AG10803 (cell line): ENCODE measurements at places on chromosomes 11 and 22.

GRCh38 chr22:31235081-31235480 lies 23.0 kb downstream of the LIMK2 start:
- no peak for DNase-seq

DNA sequence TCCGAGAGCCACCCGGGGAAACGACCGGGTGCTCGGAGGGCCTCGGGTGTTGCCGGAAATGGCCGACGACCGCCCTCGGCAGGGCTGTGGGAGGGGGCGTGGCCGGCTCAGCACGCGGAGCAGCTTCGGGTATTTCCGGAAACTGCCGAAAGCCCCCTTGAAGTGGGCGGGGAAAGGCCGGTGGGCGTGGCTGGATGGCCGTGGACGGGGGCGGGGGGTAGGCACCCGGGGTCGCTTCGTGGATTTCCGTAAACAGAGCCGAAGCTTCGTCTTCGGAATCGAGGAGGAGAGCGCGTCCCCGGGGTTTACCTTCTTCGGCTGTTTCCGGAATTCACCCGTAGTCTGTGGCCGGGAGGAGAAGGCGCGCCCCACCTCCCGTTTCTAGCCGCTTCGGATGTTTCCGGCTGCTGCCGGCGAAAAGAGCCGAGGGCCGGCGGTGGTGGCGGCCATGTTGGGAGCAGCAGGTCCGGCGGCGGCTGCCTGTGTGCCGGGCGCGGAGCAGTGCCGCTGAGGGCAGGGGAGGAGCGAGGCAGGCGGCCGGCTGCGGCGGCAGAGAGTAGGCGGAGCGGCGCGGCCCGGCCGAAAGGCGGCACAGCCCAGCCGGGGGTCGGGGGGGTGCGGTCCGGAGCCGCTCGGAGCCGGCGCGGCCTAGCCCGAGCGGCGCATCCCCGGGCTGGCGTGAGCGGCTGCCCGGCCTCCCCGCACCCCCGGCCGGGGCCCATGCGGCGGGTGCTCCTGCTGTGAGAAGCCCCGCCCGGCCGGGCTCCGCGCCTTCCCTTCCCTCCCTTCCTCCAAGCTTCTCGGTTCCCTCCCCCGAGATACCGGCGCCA lies at the start of gene MARK2:
TSS of gene MARK2 (plus strand) at position 433 of the 830 bp plus-strand sequence. CDS start at position 830, 397 bp downstream.
- DNase-seq = peak; percentile 96

- no peak for DNase-seq
These were observed 6.5 kb downstream of the OR10A6 start for GRCh38 chr11:7924536-7924935.

DNA sequence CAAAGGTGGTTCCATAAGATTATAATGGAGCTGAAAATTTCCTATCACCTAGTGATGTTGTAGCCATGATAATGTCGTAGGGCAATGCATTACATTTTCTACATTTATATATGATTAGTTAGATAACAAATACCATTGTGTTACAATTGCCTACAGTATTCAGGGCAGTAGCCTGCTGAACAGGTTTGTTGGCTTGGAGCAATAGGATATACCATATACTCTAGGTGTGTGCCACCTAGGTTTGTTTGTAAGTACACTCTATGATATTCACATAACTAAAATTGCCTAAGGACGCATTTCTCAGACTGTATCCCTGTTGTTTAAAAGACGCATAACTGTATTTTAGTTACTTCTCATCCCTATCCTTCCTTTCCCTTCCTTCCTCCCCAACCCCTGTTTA lies 13.6 kb downstream of the PLEKHB1 start:
- DNase-seq = no peak

DNA sequence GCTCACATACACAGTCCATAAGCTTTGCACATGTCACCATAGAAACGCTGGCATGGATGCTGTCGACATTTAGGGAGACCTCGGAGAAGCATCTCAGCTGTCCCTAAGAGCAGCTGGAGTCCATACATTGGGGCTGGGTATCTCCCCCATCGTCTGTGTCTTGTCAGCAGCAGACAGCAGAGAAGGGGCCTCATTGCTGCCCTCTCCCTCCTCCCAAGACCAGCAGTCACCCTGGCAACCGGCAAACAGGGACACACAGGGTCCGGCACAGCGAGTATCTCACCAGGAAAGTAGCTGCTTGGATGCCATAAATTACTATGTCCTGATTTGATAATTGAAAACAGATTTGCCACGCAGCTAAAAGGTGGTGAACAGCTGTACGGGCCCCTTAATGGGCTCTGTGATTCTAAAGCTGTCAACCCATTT lies 84.4 kb downstream of the CD44 start:
- peak; percentile 89 for DNase-seq

GRCh38 chr11:68959465-68960293 lies 21.1 kb downstream of the MRGPRD start:
- DNase-seq = no peak

DNA sequence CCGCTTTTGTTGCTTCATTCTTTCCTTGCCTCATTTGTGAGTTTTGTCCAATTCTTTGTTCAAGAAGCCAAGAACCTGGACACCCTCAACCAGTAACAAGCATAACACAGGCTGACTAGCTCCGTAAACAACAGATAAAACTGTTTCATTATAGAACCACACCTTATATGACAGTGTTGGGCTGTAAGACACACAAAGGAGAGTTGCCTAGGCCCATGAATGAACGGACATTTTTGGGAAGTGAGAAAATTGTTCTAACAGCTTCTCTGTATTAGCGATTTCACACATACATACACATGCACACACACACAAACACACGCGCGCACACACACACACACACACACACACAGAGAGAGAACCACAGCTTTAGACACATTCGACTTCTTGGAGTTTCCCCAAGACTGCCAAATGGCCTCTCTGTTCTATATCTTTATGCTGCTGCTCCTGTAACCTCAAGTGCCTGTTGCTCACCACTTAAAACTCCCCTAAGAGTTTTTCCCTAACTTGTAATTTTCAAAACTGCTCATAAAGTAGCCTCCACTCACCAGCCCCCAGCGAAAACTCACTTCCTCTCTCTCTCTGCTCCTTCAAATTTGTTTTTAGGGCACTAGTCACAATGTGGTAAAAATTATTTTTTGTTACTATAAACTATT lies 35.9 kb downstream of the CTSC start:
- peak; percentile 52 for DNase-seq

GRCh38 chr11:76918941-76919386 lies 58.2 kb downstream of the ACER3 start:
- peak; percentile 72 for DNase-seq

- no peak for DNase-seq
These were observed 29.6 kb downstream of the RTN4R start for GRCh38 chr22:20238536-20238900.

GRCh38 chr11:120024586-120024985 lies 113.3 kb downstream of the TRIM29 start:
- no peak for DNase-seq

DNA sequence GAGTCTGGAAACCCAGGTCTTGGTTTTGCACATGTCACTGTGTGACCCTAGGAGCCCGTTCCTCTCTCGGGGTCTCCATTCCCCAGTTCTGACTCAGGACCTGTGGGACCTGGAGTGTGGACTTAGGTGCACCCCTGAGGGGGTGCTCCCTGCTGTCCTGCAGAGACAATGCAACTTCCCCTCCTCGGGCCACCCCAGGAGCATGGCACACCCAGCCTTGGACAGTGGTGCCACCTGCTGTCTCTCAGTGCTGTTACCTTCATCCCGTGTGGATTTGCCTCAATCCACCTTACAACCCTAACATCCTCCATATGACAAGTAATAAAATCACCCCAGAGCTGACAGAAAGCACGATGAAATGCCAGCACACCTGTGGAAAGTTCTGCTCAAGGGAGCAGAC lies 27.5 kb upstream of the CRYBB3 start:
- DNase-seq = no peak

- no peak for DNase-seq
These were observed 284.6 kb downstream of the GUCY1A2 start for GRCh38 chr11:106733635-106734034.

GRCh38 chr11:119847853-119848252 lies 118.9 kb upstream of the NECTIN1 start:
- no peak for DNase-seq

DNA sequence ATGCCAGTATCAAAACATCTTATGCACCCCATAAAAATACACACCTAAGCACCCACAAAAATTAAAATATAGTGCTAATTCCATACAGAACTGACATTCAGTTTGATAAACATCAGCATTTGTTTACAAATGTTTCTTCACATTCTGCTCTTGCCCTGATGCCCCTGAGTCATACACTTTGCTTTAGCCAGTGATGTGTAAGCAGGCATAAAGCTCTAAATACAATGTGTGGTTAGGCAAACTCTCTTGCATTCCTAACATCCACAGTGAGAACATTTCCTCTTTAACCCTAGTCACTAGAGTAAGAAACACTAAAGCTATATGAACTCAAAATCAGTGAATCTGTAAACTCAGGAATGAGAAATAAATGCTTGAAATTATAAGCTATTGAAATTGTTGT lies 1060.7 kb downstream of the FAM181B start:
- DNase-seq = peak; percentile 11

DNA sequence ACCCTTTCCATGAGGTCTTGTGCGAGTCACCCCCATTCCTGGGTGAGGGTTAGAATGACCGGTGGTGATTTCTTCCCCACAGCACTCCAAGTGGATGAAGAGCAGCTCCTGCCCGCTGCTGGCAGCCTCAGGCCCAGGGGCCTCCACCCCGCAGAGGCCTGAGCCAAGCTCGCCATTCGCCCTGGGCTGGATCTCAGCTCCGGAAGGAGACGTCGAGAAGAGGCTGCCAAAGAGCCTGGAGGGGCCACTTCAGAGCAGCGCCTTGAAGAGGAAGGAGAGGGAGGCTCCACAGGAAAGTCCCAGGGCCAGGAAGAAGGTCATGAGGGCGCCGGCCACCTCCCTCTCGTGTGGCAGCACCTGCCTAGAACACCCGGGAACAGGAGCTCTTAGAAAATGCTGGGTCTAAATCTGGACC lies 8.4 kb downstream of the SLC29A2 start:
- DNase-seq = no peak

GRCh38 chr11:121482231-121483129 lies 29.7 kb upstream of the SORL1-AS1 start:
- DNase-seq = no peak

GRCh38 chr11:110858547-110858921 lies 146.3 kb upstream of the ARHGAP20 start:
- DNase-seq = peak; percentile 21

GRCh38 chr22:21634081-21634480 lies 1.5 kb downstream of the CCDC116 start:
- no peak for DNase-seq

DNA sequence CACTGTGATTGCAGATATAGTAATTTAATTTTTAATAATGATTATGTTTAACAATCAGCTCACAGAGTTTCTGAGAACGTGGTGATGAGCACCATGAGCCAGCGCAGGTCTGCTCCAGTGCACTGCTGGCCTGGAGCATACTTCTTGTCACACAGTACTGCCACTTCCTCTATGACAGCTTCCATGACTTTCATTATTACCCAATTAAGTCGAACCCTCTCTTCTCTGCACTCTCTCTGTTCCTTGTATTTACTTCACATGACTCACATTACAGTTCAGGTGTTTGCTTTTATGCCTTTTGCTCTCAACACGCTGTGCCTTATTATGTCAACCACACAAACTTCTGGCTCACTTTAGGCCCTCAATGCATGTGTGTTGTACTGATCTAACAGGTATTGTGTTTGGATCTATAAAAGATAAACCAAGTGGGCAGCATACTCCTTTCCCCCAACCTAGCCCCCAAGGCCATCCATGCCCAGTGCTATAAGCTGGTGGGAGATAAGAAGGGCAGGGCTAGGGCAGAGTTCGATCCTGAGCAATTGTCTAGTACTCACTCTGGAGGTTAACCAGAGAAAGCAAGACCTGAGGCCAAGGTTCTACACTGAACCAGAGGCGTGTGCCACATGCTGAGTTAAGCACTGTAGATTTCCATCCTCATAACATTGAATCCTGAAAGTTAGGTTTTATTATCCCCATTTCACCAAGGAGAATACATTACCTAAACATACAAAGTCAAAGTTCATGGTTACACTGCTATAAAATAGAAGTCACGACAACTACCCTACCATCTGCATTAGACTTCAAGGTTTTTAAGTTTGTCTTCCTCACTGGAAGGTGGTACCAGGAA lies 356.5 kb downstream of the INSC start:
- DNase-seq = no peak

DNA sequence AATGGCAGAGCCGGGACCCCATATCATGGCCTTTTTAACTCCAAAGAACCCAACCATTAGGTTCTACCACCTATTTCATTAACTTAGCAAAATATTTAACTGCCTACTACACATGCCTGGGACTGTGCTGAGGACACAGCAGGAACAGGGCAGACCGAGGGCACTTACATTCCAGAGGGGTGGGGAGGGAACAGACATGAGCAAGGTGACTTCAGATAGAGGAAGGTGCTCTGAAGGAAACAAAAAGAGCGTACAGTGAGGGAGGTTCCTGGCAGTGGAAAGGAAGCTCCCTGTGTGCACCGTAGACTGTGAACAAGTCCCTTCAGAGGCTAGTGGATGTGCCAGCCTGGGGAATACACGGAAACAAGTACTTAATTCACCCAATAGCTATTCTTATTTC lies 82.8 kb downstream of the NAT10 start:
- DNase-seq = no peak

GRCh38 chr11:128929468-128929867 lies 13.2 kb downstream of the TP53AIP1 start:
- no peak for DNase-seq

DNA sequence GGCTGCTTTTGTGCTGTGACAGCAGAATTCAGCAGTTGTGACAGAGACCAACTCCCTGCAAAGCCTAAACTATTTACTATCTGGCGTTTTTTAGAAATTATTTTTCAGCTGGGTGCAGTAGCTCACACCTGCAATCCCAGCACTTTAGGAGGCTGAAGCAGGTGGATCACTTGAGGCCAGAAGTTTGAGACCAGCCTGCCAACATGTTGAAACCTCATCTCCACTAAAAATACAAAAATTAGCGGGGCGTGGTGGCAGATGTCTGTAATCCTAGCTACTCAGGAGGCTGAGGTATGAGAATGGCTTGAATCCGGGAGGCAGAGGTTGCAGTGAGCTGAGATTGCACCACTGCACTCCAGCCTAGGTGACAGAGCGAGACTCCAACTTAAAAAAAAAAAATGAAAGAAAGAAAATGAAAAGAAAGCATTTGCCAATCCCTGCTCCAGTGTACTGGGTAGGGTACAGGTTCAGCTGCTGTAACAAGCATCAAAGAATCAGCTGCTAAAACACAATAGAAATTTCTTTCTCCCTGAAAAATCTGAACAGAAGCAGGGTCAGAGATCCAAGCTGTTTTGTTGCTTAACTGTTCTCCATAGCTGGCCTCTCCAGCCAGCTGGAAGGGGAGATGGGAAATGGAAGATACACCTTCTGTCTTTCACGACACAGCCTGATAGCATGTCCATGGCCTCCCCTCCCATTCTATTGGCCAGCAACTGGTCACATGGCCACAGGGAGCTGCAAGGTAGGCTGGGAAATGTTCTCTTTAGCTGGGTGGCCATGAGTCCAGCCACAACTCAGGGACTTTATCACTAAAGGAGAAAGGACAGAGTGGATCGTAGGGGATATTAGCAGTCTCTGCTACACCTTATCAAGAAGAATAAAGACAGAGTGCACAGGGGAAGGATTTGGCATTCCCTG lies 8.5 kb upstream of the NCF4 start:
- DNase-seq = no peak

DNA sequence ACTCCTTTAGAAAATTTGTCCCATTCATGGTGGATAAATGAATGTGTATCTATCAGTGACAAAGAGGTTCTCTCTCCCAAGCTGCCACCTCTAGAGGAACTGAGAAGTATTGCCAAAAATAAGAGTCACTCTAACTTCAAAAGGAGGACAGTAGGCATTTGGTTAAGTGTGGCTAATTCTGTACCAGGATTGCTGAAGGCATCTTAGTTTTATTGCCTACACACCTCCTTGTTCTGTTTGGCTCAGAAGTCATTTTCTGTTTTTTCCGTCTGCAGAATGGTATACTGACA lies 189.0 kb upstream of the MPPED2 start:
- DNase-seq = no peak
